ENCODE measurements at places on chromosomes 4 and X.

DNA sequence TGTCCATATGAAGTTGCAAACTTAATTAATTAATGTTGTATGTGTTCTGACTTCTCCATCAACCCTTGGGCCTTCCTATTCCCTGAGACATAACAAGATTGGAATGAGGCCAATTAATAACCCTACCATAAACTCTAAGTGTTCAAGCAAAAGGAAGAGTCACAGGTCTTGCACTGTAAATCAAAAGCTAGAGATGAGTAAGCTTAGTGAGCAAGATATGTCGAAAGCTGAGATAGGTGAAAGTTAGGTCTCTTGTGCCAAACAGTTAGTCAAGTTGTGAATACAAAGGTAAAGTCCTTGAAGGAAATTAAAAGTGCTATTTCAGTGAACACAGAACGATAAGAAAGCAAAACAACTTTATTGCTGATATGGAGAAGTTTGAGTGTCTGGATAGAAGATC, 58.2 kb upstream of the GPRIN3 start:
- DNase-seq: no peak

DNA sequence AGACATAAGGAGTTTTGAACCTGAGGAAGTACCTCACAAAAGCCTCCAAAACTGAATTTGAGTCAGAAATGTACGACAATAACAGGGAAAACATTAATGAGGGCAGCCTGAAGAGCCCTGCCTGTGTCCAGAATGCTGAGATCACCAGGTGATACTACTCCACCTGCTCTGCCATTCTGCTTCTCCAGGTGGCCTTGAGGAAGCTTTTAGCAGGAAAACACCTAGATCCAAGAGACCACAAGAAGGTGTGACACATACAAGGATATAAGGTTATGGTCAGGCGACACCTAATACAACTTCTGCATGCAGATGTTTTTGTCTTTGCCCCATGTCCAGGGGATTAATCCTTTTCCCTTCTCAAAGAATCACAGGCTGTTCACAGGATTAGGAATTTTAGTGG, 15.3 kb downstream of the SOWAHB start:
- no peak for DNase-seq

GRCh38 chr4:101993002-101993841, 202.7 kb downstream of the BANK1 start:
- no peak for DNase-seq

DNA sequence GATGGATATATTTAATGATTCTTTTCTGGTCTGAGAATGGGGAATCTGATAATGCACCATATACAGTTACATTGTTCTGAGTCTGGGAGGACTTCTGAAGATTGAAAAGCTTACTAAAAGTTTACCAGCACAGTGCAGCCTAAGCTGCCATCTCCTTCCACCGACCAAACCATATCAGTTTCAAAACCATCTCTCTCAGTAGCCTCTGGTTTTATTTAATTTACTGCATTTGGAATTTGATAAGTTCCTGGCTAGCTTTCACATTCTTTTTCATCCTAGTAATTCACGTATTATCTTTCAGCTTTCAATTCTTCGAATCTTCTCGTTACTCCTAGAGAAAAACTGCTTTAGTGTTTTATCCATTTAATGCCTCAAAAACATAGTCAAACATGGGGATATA, 181.4 kb upstream of the HCCS start:
- no peak for DNase-seq

- DNase-seq: no peak
These were observed 97.2 kb downstream of the CPZ start for GRCh38 chr4:8689741-8690140.

- DNase-seq: no peak
These were observed at the start of gene LDOC1 for GRCh38 chrX:141176586-141177451. Gene LDOC1 (minus strand): TSS chrX:141177129. CDS start chrX:141177021, 108 bp downstream.

- no peak for DNase-seq
These were observed 2197.0 kb downstream of the ARAP2 start for GRCh38 chr4:34047363-34047762.

GRCh38 chr4:41458689-41459088, 79.3 kb upstream of the LIMCH1 start:
- DNase-seq: no peak

DNA sequence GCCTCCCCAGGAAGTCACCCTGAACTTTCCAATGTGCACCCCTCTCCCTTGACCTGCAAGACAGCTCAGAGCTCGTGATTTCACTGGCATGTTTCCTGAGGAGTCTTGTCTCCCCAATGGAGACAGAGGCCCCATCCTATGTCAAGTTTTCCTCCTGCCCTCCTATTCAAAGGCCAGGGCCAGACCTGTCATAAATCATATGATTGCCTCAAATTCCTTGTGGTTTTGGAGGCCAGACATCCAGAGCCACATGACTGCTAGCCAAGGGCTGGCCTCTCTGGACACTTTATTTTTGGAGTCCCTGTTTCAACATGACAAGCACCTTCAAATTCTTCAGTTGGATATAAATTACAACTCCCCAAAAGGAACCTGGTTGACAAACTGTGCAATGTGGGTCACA, 76.0 kb upstream of the TFDP3 start:
- DNase-seq: no peak

GRCh38 chr4:163085085-163085484, 81.6 kb downstream of the NAF1 start:
- no peak for DNase-seq

- no peak for DNase-seq
These were observed 52.0 kb upstream of the UGT2B7 start for GRCh38 chr4:69044247-69044646.

DNA sequence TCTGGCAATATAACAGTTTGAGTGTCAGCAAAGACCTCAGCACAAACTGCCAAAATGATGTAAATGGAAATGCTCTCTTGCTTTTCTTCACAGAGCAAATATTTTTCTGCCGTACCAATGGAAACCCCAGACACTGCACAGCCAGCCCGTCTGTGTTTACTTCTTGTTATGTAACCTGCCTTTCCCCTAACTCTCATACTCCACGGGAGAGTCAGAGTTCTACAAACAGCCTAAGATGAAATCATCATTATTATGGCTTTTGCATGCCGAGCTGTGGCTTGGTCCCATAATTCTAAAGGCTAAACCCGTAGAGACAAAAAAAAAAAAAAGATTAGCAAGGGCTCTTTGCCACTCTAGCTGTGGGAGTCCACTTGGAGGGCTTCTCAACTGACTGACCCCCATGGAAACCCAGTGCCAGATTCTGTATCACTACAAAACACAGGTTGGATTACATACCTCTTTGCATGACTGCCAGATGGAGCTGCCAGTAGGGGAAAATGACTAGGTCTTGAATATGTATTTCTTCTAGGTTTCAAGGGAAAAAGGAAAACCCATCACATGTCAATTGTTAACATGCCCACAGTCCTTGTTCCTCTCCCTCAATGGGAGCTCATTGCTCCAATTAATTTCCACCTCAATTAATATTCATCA, 197.2 kb upstream of the CNKSR2 start:
- no peak for DNase-seq

DNA sequence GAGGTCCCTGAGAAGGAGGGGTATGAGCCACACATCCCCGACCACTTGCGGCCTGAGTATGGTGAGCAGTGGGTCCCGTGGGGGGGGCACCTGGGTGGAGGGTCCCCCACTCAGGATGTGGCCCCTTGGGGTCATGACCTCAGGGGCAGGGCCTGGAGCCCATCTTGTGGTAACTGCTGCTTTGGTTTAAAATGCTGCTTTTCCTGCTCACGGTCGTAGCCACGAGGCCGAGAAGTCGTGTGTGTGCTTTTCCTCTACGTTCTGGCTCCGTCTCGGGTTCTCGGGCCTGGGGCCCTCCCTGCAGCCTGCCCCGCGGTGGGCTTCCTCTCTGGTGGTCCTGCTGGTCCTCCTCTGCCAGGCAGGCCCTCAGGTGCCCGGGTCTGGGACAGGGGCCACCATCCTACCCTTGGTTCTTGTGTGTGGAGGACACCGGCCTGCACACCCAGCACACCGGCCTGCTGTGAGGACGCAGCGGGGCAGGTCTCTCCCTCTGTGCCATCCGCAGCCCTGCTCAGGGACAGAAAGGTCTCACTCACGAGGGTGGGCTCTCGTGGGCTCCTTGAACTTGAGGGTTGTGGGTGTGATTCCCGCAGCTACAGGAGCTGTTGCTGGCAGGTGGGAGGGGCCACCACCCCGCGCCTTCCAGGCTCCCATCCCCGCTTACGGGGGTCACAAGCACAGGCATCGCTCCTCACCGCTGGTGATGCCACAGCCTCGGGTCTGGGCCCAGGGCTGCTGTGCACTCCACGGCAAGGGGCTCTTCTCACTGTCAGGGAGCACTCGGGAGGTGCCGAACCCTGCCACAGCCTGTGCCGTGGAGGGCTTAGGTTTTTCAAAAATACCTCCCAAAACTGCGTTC, 19.6 kb downstream of the UVSSA start:
- no peak for DNase-seq

- DNase-seq: no peak
These were observed 68.1 kb downstream of the FRMPD4 start for GRCh38 chrX:12206413-12206812.

- DNase-seq: no peak
These were observed 70.1 kb upstream of the CBR4 start for GRCh38 chr4:169079942-169080827.

DNA sequence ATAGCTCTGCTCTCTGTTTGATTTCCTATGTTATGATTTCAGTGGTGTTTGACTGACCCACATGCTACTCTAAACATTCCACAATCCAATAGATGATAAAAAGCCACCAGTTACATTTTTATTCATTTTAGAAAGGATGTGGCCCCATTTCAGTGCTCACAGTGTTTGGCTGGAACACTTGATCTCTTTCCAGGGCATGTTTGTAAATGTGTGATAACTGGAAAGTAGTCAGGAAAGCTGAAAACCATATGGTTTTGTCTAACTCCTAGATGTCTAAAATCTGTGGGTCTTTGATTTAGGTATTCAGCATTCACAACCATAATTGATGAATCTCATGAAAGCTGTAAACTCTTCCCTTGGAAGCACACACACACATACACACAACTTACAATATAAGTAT, 904.9 kb upstream of the AGA start:
- DNase-seq: no peak

- no peak for DNase-seq
These were observed 104.3 kb downstream of the RTL9 start for GRCh38 chrX:110462957-110463356.

DNA sequence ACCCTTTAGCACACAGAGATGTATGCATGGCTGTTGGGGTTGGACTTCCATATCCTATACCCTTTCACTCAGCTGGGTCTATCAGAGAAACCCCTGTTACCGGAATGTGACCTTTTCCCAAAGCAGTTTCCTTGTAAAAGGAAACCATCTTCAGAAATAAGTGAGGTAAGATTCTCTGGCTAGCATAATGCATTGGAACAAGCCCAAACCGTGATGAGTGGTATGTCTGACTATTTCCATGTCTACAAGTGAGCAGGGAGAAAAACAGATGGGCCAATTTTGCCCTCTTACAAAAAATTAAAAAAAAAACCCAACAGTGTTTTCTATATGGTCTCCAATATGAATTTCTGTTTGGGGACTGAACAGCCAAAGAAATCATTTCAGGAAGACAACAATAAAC, 283.9 kb downstream of the SMARCA1 start:
- DNase-seq: no peak

DNA sequence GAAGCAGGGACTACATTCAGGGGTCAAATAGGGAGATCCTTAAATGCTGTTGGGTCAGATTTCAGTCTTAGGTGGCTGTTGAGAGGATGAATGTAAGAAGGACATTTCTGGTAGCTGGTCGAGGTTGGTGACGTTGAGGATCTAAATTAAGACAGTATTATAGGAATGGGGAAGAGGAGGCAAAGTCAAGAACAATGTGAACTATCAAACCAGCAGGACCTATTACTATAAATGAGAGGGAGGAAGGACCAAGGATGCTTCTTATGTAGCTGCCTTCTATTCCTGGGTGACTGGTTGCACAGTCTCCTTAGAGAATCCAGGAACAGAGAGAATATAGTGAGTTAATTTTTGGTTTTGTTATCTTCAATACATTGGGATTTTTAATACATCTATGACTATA, 118.5 kb upstream of the BMPR1B start:
- no peak for DNase-seq

DNA sequence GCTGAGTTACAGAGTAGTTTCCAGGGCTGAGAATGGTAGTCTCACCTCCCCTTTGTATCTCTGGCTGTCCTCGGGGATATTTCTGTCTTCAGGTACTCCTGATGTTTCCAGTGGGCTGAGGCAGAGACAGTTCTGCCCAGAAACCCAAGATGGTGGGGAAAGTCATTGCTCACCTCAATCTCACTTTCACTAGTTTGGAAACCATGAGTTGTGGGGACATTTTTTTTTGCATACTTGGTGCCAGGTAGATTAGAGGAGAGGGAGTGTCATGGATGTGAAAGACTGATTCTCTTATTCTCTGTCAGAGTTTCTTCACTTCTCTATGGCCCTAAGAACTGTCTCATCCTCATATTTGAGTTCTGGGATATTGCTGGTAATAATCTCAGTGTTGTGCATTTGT, 708.6 kb upstream of the MAGEB2 start:
- no peak for DNase-seq

DNA sequence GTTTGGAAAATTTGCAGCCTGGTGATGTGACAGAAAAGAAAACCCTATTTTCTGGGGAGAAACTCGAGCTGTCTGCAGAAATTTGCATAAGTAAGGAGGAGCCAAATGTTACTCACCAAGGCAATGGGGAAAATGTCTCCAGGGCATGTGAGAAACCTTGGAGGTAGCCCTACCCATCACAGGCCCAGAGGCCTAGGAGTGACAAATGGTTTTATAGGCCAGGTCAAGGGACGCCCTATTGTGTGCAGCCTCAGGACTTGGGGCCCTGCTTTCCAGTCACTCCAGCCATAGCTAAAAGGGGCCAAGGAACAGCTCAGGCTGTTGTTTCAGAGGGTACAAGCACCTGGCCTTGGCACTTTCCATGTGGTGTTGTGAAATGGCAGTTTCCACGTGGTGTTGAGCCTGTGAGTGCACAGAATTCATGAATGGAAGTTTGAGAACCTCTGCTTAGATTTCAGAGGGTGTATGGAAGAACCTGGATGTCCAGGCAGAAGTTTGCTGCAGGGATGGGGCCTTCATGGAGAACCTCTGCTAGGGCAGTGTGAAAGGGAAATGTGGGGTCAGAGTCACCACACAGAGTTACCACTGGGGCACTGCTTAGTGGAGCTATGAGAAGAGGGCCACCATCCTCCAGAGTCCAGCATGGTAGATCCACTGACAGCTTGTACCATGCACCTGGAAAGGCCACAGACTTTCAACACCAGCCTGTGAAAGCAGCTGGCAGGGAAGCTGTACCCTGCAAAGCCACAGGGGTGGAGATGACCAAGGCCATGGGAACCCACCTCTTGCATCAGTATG, 637.6 kb upstream of the EPHA5 start:
- no peak for DNase-seq

DNA sequence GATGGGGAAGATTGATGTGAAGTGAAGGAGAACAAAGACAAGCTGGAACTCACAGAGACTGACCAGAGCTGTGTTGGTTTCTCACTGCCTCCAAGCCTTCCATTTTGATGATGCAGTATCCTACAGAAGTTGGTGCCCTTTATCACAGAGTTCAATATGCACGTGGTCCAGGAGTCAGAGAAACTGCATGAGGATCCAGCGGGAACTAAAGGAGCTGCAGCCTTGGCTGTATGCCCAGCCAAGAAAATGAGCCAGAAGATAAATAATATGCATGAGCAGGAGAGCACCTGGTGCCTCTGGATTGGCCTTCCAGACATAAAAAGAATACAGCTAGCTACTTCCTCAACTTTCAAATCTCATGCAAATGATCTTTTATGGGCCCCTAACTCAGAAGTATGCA, 44.3 kb upstream of the DCLK2 start:
- no peak for DNase-seq

GRCh38 chr4:124253080-124253479, 459.5 kb downstream of the ANKRD50 start:
- no peak for DNase-seq

Measured in GM19239 (cell line).